ENCODE measurements at places on chromosomes 16 and 17.

DNA sequence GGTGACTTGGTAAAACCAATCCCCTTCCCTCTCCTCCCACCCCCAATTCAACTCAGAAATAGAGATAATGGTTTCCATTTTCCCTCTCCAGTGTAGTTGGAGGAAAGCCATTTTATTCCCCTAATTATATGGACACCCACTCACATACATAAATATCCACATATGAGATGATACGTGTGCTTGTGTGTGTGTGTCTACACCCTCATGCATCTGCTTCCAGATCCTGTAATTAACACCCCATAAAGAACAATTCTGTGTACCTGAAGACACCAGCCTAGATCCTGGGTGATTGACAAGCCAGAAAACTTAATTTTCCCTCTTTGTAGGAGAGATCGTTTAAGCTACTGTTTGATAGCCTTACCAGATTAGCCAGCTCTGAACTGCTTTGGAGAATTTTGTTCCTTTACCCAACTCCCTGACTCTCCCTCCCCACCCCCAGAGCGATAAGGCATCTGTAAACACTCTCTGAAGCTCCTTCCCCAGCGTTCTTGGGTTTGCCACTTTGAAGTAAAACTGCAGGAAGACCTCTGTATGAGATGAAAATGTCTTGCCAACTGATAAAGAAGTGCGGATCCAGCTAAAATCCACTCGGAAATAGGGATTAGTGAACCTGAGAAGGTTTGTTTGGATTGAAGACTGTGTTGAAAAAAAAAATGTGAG, 175.7 kb downstream of the RGS9 start:
- no peak for DNase-seq

GRCh38 chr17:64785011-64785421, 122.9 kb upstream of the SMURF2 start:
- DNase-seq: no peak

- no peak for DNase-seq
Measured at GRCh38 chr17:79331492-79331891, 256.9 kb downstream of the ENGASE start.

DNA sequence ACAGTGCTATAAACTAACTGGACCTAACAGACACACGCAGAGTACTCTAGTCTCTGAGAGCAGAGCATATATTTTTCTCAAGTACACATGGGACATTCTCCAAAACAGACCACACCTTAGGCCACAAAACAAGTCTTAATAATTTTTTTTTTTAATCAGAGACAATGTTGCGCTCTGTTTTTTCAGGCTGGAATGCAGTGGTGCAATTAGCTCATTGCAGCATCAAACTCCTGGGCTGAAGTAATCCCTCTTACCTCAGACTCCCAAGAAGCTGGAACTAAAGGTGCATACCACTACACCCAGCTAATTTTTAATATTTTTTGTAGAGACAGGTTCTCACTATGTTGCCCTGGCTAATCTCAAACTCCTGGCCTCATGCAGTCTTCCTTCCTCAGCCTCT, 37.7 kb downstream of the ULK2 start:
- peak; percentile 35 for DNase-seq

DNA sequence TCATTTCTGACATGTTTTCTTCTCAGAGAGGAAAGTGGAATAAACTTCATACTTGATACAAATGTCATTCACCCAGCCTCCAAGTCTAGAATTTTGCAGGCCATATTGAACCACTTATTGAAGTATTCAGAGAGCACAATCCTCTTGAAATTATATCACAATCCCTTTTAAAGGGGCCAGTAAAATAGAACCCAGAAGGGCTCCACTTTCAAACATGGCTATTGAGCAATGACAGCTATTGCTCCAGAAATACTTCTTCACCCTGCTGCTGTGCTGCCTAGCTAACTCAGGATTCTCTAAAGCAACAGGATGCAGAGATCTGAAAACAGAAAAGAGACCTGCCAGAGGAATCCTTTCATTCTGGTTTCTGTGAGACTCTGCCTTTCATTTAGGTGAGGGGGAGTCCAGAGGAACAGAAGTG, 275.0 kb upstream of the CDH5 start:
- no peak for DNase-seq

- no peak for DNase-seq
Measured at GRCh38 chr16:60905811-60906210, 1130.4 kb downstream of the CDH8 start.

DNA sequence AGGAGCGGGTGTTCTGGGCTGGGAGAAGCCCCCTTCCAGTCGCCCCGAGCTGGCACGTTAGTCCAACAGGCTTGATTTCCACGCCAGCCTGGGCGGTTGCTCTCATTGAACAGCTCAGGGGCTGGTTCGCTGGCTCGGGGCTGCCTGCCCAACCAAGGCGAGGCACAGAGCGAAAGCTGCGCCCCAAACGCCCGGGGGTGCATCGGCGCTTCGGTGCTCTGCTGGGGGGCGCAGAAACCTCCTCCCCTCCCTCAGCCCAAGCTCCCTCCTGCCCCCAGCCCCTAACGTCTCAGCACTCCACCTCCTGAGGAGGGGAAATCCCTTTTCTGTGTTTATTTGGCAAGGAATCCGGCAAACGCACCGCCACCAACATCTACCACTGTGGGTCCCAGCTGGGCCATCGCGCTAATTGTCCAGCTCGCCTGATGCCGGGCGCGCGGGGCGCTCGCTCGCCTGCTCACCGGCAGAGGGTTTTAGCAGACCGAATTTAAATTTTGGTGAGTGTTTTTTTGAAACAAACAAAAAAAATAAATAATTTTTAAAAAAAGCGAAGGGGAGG, 29.5 kb upstream of the RBFOX1 start:
- DNase-seq: no peak

DNA sequence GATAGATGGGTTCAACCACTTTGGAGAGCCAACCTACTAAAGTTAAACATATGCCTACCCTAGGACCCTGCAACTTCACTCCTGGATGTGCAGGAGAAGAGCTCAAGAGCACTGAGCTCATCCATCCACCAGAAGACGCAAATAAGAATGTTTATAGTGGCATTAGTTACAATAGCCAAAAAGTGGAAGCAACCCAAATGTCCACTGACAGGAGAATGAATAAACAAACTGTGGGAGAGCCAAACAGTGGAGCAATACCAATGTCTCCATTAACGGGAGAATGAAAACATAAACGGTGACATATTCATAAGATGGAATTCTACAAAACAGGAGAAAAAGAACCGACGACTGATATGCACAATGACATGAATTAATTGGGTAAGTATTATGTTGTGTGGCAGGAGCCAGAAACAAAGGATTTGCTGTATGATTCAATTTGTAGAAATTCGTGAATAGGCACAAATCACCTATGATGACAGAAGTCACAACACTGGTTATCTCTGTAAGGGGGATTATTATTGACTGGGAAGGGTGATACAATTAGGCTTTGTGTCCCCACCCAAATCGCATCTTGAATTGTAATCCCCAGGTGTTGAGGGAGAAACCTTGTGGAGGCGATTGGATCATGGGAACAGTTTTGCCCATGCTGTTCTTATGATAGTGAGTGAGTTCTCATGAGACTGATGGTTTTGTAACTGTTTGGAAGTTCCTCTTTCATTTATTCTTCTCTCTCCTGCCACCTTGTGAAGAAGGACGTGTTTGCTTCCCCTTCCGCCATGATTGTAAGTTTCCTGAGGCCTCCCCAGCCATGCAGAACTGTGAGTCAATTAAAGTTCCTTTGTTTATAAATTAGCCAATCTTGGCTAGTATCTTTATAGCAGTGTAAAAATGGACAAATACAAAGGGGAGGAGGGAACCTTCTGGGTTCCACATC, 57.9 kb upstream of the PLCG2 start:
- DNase-seq: no peak

DNA sequence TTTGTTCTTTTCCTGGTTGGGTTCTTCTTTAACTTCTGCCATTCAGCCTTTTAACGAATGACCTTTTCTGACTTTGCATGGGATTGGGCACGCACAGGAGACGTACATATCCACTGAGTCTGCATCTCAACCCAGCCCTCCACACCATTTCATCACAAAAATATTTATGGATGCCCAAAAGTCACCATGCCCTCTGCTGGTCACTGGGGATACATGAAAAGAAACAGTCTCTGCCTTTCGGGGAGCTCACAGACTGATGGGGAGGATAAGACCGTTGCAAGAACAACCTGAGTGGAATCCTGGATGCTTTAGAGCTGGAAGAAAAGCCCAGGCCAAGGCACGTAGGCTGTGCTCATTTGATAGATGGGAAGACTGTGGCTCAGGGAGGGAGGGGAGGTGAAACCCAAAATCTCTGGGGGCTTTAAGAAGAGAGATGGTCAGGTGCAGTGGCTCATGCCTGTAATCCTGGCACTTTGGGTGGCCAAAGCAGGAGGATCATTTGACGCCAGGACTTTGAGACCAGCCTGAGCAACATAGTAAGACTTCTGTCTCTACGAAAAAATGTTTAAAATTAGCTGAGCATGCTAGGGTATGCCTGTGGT, 7.9 kb upstream of the MT2A start:
- DNase-seq: peak; percentile 72

DNA sequence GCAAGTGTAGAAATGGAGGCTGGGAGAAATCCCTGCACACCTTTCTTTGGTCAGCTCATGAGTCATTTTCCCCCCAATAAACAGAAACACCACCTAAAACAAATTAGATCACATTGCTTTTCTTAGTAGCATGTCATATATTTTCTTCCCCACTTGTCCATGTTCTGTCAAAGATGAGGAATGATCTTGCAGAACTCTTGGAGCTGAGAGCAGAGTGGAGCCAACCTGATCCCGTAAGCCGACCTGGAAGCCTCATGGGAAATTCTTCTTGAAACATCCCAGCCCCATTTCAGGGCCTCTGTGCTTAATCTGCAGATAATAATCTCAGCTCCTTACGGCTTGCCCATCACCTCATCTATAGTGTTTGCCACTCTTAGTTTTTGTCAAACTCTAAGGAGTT, 284.6 kb upstream of the ELAC2 start:
- no peak for DNase-seq

DNA sequence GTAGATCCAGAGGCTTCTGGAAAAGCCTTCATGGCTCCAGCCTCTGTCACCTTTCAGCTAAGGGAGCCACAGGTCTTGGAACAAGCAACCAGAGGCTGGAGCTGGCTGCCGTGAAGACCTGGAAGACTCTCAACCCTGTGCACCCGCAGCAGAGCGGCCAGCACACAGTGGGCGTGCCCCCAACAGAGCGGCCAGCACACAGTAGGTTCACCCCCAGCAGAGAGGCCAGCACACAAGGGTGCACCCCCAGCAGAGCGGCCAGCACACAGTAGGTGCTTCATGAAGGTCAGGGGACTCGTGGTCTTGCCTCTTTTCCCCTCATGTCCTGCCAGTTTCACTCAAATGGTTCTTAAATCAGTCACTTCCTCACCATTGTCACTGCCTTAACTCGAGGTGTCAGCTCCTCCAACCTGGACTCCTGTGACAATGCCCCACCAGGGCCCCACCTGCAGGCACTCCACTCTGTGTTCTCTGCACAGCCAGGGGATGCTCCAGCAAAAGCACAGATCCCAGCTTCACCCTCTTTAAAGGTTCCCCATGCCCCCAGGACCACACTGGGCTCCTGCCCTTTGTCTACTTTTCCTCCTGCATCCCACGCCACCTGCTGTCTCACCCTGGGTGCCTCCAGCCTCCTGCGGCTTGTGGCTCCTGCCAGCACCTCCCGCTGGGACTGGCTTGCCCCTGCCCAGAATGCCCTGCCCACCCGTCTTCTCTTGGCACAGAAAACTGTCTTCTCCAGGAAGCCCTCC, 42.4 kb upstream of the DOC2B start:
- no peak for DNase-seq

GRCh38 chr17:76681222-76682137, 29.3 kb downstream of the MXRA7 start:
- peak; percentile 73 for DNase-seq

- DNase-seq: no peak
Measured at GRCh38 chr17:55606488-55606815, 95.2 kb upstream of the SMIM36 start.

DNA sequence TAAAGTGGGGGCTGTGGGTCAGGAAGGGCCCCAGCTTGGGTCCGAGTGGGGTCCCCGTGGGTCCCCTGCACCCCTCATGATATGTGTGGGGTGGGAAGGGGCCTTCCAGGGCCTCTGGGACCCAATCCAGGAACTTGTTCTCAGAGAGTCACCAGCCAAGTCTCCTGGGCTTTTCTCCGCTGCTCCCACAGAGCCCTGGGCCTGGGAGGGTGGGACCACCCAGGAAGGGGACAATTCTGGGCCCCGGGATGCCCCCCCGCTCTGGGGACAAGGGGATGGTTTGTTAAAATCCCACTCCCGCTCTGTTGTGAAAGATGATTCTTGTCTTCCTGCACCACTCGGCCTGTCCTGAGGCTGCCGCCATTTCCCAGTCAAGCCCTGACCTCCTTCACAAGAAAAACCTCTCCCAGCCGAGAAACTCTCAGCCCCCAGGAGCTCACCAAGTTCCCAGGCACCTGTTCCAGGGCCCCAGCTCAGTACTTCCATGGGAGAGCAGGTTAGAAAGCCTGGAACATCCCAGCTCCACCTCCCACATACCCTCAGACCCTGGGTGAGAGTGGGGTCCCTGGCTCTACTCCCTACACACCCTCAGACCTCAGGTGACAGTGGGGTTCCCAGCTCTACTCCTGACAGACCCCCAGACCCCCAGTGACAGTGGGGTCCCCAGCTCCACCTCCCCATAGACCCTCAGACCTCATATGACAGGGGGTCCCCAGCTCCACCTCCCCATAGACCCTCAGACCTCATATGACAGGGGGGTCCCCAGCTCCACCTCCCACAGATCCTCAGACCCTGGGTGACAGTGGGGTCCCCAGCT, 75.1 kb downstream of the METRNL start:
- DNase-seq: no peak

DNA sequence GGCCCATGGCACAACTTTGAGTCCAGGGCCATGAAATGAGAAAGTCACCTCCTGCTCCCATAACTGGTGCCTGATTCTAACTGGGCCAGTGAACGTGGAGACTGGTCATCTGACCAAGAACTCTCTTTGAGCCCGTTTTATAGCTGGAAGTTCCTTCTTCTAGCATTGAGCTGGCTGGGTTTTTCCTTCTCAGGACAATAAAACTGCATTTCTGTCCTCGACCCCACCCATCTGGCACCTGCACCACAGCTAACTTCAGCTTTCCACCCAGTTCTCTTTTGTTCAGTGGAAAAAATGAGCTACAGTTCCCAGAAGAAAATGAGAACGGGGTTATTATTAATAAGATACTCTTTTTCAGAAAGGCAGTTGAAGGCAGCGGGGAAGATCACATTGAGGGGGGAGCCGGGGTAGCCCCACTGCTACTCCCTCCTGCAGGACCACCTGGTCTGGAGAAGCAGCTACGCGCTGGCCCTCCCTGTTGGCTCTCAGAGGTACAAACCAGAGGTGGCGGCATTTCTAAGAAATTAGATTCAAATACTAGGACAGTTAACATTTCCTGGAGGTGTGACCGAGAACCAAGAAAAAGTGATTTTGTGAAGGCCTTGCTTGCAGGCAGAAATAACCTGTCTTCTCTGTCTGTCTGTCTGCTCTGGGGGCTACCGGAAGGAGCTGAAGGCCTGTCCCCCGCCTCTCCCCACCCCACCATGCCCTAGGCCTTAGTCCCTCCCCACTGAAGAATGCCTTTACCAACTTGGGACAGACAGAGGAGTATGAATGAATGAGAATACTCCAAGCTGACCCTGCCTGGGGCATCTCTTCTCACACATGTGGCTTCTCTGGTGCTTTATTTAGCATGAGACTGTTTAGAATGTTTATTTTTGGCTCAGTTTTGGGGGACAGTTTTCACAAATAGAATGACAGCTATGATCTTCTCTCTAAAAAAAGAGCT, 123.9 kb downstream of the XYLT1 start:
- DNase-seq: no peak
